ENCODE measurements at places on chromosomes 16 and 17.

DNA sequence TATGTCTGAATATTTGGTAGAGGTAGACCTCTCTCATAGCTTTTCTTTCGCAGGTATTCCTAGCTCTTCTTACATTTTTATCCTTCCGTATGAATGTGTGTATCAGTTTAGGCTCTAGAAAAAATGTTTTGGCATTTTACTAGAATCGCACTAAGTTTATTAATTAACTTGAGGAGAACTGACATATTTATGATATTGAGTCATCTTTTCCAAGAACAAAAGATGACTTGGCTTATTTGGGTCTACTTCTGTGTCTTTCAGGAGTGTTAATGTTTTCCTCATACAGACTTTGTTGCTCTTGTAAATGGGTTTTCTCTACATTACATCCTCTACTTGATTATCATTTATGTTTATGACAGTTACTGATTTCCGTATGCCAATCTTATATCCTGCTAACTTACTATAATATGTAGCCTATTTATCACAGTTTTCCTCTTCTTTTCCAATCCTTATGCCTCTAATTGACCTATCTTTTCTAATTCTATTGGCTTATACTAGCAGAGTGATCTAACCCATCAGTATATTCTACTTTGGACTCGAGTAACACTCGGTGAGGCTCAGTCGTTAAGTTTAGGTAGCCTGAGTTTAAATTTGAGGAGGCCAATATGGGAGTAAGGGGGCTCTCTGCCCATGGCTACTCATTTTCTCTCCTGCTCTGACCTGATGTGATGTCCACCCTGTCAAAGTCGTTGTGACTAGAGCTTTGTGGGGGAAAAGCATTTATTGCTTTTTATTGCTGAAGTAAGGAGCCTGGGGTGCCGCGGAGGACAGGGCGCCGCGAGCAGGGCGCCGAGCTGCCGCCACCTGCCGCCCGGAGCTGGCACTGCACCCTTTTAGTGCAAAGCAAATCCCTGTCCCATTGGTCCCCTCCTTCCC lies 20.0 kb downstream of the ST6GALNAC1 start:
- peak; percentile 75 for DNase-seq

- no peak for DNase-seq
Observed at GRCh38 chr16:23088018-23088417, 61.2 kb downstream of the USP31 start.

- no peak for DNase-seq
Observed at GRCh38 chr17:68559316-68559715, 41.9 kb downstream of the FAM20A start.

DNA sequence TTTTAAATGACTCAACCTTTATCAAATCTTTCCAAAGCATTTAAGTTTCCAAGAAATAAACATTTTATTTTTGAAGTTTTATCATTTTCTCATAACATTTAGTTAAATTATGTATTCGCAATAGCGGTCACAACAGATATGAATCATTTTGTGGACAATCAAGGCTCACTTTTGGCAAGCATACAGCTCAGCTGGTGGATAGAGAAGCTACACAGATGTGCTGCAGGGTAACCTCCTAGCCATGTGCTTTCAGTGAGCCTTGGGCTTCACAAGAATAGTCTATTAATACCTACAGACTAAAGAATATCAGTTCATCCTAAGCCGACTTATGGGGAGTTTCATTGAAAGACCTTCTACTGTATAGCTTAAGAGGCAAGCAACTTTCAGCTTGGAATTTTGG lies 144.8 kb downstream of the MRTFB start:
- no peak for DNase-seq

- DNase-seq: no peak
Observed at GRCh38 chr17:61996916-61997605, 68.0 kb downstream of the MED13 start.

- DNase-seq: no peak
Observed at GRCh38 chr16:12543700-12544476, 259.8 kb downstream of the CPPED1 start.

- no peak for DNase-seq
Observed at GRCh38 chr16:68069511-68070248, 15.5 kb upstream of the NFATC3 start.

DNA sequence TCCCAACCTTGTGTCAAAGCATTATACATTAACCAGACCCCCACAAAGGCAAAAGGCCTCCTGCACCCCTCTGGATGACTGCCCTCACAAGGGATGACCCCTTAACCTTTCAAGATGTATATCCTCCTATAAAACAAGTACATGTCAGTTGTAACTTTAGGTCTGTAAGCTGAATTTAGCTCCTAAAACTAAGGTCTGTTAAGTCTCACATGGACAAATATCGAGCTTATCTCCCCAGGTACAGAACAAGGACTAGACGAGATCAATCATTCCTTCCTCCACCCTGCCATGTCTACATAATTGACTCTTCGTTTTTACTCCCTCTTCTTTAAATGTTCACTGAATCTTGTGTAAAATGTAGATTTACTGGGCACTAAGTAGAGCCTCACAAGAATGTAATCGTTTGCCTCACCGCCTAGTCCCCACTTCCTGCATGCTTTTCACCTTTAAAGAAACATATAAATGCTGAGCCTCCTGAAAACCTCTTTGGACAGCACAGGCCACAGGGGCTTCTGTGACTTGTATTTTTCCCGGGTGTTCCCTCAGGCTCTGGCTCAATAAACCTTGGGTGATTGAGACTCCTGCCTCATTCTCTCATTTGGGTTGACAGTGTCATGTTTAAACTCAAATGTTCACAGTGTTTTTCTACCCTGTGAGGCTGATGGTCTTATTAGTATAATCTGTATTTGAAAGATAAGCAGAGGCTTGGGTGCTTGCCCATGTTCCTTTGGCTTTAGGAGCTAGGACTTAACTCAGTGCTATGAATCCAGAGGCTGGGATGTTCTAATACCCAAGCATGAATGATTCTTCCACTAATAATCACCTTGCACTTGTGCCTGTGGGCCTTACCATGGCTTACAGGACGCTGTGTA lies 37.6 kb downstream of the MMD start:
- DNase-seq: no peak

GRCh38 chr16:52193441-52193840 lies 353.5 kb downstream of the TOX3 start:
- DNase-seq: no peak

- DNase-seq: no peak
Observed at GRCh38 chr16:86664522-86665318, 86.4 kb downstream of the FOXL1 start.

- no peak for DNase-seq
Observed at GRCh38 chr16:89164436-89164835, 7.1 kb upstream of the CDH15 start.

GRCh38 chr17:78999056-78999768 lies 10.4 kb downstream of the CANT1 start:
- no peak for DNase-seq

GRCh38 chr17:72733619-72734282 lies 358.7 kb downstream of the SLC39A11 start:
- DNase-seq: no peak

DNA sequence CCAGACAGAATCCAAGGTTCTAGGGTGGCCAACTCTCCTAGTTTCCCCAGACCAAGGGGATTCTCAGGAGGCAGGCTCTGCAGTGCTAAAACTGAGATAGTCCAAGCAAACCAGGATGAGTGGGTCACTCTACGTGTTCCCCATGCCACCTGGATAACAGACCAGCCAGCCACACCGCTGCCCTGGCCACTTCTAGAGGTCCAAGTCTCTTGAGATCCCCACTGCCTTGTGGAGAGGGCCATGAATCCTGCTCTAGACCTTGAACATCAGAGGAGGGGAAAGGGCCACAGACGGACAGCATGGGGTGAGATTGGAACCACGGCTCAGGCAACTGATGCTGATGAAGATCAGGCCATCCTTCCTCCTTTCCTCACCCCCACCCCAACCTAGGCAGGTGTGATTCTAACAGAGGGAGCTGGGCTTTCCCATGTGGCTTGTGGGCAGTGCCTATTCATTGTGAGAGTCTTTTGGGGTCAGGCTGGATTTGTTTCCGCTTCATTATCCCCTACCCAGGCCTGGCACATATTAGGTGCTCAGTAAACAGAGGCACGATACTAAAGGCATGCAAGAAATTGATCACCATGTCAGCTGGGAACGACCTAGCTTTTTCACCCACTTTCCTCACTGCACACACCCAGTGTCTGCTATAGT lies 16.8 kb upstream of the TVP23A start:
- no peak for DNase-seq

GRCh38 chr17:60941028-60941427 lies 263.4 kb downstream of the BCAS3 start:
- DNase-seq: no peak

DNA sequence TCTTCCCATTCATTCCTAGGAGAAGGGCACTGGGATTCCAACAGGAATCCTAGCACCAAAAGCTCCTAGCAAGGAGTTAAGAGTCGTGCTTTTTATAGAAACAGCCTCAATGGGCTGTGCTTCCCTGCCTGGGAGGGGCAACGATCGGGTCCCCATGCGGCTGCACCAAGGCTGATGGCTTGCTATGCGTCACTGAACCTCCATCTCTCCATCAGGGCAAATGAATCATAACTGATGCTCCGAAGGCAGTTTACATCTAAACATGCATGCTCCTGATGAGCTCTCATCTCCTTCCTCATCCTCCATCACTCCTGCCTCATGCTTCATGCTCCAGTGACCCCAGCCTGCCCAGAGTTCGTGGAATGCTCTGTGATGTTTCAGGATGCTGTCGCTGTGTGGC lies 270.5 kb downstream of the FOXL1 start:
- DNase-seq: no peak

DNA sequence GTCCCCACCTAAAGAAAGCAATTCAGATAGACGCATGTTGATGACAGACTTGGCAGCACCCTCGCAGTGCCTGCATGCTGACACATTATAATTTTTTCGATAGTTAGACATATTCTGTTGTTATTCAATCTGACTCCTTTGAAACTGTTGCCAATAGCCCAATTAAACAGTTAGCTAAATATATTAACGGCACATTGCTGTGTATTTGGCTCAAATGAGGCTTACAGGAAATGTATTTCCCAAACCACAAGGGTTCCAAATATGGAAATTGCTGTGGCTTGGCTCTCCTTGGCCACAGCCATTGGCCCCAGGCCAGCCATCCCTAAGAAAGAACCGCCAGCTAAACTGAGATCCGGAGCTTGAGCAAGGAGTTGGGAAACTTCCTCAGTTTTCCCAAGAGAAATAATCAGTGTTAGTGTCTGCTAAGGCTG lies 31.1 kb downstream of the C16orf82 start:
- DNase-seq: no peak

DNA sequence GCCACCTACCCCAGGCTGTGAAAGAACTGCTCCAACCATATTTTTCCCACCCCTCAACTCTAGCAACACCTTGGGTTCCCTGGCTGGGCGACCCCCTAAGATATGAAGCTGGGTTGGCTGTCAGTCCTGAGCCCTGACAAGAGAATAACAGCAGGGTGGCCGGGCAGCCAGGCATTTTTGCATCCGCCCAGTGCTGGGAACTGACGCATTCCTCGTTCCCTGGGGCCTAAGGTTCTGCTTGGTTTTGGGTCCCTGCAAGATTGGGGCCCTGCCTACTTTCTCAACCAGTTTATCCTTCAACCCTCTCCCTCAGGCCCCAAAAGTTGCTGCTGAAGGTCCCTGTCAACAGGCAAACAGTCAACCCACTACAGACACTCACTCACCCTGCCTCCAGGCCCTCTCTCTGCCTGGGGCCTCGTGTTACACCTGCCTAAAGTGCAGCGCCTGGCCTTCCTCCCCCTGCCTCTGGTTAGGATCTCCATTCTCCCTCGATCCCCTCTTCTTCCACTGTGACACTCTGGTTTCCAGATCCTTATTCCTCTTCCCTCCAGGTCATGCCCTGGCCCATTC lies 151.5 kb downstream of the STX8 start:
- no peak for DNase-seq

DNA sequence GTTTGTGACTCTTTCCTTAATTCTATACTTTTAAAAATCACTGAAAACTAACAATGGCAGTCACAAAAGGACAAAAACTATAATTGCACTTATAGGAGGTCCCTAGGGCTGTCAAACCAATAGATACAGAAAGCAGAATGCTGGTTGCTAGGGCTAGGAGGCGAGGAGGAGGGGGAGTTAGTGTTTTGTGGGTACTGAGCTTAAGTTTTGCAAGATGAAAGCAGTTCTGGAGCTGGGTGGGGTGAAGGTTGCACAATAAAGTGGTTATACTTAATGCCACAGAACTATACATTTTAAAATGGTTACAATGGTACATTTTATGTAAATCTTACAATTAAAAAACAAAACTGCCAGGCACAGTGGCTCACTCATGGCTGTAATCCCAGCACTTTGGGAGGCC lies 27.3 kb downstream of the NUBP1 start:
- no peak for DNase-seq

- no peak for DNase-seq
Observed at GRCh38 chr17:80025140-80025539, 10.5 kb downstream of the TBC1D16 start.

GRCh38 chr17:64941045-64941444 lies 21.8 kb upstream of the LRRC37A3 start:
- DNase-seq: no peak

- DNase-seq: no peak
Observed at GRCh38 chr16:56792967-56793366, 63.0 kb downstream of the NUP93 start.

DNA sequence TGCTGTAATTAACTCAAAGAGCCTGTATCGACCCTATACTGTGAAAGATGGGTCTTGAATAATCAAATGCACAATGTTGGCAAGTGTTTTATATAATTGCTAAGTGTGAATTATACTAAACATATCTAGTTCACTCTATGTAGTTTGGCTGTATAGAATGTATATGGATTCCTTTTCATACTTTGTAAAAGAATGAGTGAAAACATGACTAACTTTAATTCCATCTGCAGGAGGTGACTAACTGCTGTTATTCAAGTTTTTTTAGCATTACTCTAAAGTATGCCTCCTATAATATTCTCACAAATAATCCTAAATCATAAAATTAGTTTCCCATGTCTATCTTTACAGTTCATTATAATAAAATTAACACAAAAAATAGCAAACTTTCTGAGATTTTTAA lies 394.0 kb upstream of the MON1B start:
- DNase-seq: no peak

- DNase-seq: no peak
Observed at GRCh38 chr17:6135996-6136395, 65.8 kb downstream of the WSCD1 start.

GRCh38 chr17:80960797-80961452 lies 30.7 kb upstream of the CHMP6 start:
- DNase-seq: no peak

DNA sequence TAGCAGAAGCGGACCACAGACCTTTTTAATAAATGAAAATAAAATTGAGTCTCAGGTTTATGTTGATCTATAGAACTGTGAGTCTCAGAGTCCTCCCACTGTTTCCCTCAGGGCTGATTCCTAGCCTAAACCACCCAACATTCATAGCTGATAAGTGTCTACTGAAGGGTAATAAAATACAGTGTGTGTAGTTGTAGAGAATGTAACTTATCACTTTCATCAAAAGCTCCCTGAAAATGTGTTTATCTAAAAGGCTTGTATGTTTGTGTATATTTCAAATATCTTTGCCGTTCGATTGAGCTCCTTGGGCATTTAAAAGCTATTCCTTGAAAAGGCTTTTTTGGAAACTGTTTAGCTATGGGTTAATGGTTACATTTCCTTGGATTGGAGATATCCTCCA lies 740.3 kb upstream of the SOX9 start:
- DNase-seq: no peak

- DNase-seq: no peak
Observed at GRCh38 chr17:21470861-21471260, 94.7 kb downstream of the KCNJ12 start.

GRCh38 chr16:27228621-27229501 lies 25.5 kb downstream of the KDM8 start:
- DNase-seq: no peak

- DNase-seq: no peak
Observed at GRCh38 chr17:55301521-55302406, 37.0 kb downstream of the HLF start.
